Activated T-cell treated with anti-CD3 and anti-CD28 coated beads, Interleukin-2, amount 50 U/mL, for 4 hours (primary cell): ENCODE measurements at places on chromosomes 7 and 10. TPM values are rescaled to one million over a fixed set of nuclear protein-coding genes. Genes with fewer than 3 reads are reported as not detected.

GRCh38 chr10:36342781-36343180 lies 700.7 kb upstream of the FZD8 start:
- no peak for DNase-seq

DNA sequence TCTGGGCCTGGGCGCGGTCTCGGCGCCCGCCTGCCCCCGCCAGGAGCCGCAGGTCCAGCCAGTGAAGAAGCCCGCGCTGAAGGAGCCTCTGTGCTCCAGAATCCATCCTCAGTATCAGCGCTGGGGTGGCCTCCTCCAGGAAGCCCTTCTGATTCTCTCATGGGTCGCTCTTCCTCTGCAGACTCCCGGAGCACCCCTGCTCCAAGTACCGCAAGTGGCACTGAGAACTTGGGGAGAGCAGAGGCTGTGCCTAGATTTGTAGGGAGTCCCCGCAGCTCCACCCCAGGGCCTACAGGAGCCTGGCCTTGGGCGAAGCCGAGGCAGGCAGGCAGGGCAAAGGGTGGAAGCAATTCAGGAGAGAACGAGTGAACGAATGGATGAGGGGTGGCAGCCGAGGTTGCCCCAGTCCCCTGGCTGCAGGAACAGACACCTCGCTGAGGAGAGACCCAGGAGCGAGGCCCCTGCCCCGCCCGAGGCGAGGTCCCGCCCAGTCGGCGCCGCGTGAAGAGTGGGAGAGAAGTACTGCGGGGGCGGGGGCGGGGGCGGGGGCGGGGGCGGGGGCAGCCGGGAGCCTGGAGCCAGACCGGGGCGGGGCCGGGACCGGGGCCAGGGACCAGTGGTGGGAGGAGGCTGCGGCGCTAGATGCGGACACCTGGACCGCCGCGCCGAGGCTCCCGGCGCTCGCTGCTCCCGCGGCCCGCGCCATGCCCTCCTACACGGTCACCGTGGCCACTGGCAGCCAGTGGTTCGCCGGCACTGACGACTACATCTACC lies at the start of gene ALOX5:
Gene ALOX5 (plus strand): TSS at position 641 of the 774 bp plus-strand sequence. CDS start 64 bp downstream, at position 705.
- peak; percentile 19 for DNase-seq

DNA sequence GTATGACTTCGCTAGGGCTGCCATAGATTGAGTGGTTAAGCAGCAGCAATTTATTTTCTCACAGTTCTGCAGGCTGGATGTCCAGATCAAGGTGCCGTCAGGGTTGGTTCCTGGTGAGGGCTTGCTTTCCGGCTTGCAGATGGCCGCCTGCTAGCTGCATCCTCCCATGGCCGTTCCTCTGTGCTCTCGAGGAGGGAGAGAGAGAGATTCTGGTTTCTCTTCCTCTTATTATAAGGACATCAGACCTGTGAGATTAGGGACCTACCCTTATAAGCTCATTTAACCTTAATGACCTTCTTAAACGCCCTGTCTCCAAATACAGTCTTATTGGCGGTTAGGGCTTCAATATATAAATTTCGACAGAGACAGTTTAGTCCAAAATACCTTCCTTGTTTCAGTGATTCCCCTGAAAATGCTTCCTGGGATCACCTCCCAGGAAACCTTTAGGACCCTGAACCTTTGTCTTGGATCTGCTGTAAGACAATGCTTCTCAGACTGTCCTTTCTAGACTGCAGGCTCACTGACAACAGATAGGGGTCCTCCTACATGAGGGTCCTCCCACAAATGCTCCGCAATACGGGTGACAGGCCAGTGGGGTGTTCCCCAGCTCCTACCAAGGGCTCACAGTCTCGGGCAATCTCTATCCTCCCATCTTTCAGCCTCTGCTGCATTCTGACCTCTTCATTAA lies 82.5 kb upstream of the BAIAP2L1 start:
- DNase-seq = no peak

GRCh38 chr10:48531486-48531885 lies 73.4 kb downstream of the ARHGAP22 start:
- DNase-seq = no peak

- no peak for DNase-seq
Observed at GRCh38 chr10:81848514-81848913, 26.5 kb upstream of the NRG3 start.

GRCh38 chr10:108817584-108817983 lies 1105.7 kb downstream of the XPNPEP1 start:
- DNase-seq = no peak

DNA sequence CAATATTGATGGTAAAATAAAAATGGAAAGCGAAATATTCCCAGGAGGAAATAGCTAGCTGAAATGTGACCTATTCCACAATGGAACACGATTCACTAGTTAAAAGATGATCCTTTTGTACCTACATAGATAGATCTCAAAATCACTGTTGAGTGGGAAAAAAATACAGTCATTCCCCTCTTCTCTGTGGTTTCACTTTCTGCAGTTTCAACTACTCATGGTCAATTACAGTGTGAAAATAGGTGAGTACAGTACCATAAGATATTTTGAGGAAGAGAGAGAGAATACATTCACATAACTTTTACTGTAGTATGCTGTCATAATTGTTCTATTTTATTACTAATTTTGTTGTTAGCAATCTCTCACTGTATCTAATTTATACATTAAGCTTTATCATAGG lies 56.0 kb upstream of the COL13A1 start:
- no peak for DNase-seq

- no peak for DNase-seq
Observed at GRCh38 chr7:4880218-4880617, 3.3 kb downstream of the RADIL start.

- DNase-seq = no peak
Observed at GRCh38 chr10:30581779-30582380, 47.7 kb downstream of the LYZL2 start.

DNA sequence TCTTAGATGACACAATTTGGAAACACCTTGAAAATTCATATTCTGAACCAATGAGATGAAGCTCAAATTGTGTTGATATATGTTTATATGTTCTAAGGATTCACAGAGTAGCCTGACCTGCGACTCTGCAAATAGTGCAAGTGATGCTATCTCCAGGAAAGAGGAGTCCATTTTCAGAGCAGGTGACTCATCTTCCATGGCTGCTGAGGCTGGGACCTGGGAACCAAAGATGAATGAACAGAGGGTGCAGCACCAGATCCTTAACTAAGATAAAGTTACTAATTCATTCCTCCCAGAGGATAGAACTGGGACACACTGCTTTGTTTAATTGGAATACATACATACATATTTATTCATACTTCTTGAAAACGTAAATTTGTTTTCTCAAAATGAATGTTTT lies 240.6 kb upstream of the SEMA3C start:
- DNase-seq = no peak

DNA sequence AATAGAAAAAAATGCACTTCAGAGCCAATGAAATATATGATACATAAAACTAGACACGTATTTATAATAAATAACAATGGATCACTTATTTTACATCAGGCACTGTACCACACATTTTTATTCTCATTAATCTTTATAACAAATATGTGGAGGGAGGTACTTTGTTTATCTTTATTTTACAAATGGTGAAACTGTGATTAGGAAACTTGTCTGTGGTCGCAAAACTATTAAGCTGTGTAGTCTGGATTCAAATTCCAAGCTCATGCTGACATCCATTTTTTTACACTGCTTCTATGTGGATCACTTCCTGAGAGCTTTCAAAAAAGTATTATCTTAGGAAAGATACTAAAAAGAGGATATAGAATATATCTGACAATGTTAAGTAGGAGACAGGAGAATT lies 978.6 kb downstream of the SORCS1 start:
- DNase-seq = no peak

GRCh38 chr7:137032436-137032835 lies 164.0 kb downstream of the CHRM2 start:
- DNase-seq = no peak

DNA sequence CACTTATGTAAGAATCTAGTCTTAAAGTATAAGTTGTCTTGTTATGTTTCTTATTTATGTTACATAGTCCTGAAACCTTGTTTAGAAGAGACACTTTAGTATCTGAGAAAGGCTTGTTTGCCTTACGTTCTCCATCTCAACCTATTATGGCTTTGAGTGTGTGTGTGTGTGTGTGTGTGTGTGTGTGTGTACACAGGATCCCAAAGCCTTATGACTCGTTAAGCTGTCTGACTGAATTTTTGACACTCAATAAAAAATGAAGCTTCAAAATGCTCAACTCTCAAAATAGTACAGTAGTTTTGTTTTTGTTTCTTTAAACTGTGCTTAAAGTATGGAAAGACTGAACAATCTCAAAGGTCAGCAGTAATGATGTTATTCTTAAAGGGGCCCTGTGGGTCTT lies 18.0 kb downstream of the CALU start:
- no peak for DNase-seq

- DNase-seq = no peak
Observed at GRCh38 chr10:61951144-61951483, 49.6 kb downstream of the ARID5B start.

The UNCX gene
- not detected for total RNA-seq

The ECHDC3 gene
- 1.1 TPM for total RNA-seq

The NANOS1 gene
- 0.15 TPM for total RNA-seq

The TSPAN12 gene
- total RNA-seq = 0.14 TPM

The GRM8 gene
- not detected for total RNA-seq

The MBLAC1 gene
- 4.8 TPM for total RNA-seq

The MYL10 gene
- not detected for total RNA-seq

The SERPINE1 gene
- 0.46 TPM for total RNA-seq

The OR2A42 gene
- not detected for total RNA-seq

The HIP1 gene
- total RNA-seq = 1.3 TPM

The C10orf53 gene
- total RNA-seq = not detected

The PNLIPRP2 gene
- 0.56 TPM for total RNA-seq

The ARMC3 gene
- total RNA-seq = not detected
